ENCODE measurements at places on chromosomes 12 and 14.
A peak's percentile ranks its signal among the peaks of the same experiment; 100 is the strongest.

- DNase-seq: peak; percentile 31
Observed at GRCh38 chr12:51590347-51591015, 552 bp upstream of the SCN8A start.

DNA sequence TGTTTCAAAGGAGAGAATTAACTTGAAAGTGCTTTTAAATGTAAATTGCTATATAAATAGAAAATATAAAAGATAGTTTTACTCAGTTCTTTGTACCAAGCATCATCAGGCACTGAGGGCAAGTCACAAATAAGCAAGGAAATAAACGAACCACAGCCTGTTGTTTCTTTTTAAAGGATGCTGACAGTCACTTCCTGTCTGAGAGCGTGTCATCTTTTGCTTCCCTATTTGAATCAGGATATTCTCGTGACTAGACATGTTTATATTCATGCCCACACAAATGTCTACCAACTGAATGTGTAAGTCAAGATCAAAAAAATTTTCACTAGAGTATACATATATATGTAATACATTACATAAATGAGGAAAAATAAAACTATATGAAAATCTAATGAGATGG is 31.4 kb upstream of the SLC2A13 start:
- no peak for DNase-seq

DNA sequence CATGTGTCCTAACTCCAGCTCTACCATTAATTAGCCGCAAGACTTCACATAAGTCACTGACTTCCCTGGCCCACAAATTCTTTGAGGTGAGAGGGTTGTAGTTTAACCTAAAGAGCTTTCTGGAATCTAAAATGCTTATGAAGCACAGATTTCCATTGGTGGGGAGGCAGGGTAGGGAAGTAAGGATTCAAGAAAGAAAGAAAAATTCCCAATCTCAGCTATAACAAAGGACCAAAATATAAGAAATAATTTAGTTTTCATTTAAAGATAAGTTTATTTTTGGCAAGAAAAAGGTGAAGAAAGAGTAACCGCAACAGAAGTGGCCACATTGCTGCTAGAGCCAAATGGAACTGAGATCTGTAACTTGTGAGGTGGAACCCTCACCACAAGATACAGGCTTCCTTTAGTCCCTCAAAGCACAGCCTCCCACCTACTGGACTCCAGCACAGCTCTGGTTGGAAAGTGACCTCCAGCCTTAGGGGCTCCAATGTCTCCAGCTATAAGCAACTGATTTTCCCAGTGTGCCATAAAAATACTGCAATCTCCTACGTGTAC is 23.6 kb downstream of the DAD1 start:
- DNase-seq: no peak

- no peak for DNase-seq
Observed at GRCh38 chr14:21267431-21267845, 1.8 kb downstream of the HNRNPC start.

DNA sequence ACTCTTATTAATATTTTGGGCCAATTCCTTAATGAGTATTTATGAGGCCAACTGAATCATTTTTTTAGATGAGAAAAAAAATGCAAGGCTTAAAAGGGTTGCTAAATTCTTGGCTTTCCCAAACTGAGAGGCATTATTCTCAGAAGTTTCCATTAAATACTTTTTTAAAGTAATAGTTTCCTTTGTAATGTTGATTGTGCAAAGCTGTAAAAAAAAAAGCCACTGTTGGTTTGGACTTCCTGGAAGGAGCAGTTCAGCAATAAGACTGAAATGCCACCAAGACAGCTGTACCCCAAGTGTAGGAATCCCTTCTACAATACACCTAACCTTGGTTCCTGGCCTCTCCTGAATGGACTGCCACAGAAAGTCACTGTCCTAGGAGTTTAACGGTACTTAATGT is 231.3 kb downstream of the MON2 start:
- no peak for DNase-seq

DNA sequence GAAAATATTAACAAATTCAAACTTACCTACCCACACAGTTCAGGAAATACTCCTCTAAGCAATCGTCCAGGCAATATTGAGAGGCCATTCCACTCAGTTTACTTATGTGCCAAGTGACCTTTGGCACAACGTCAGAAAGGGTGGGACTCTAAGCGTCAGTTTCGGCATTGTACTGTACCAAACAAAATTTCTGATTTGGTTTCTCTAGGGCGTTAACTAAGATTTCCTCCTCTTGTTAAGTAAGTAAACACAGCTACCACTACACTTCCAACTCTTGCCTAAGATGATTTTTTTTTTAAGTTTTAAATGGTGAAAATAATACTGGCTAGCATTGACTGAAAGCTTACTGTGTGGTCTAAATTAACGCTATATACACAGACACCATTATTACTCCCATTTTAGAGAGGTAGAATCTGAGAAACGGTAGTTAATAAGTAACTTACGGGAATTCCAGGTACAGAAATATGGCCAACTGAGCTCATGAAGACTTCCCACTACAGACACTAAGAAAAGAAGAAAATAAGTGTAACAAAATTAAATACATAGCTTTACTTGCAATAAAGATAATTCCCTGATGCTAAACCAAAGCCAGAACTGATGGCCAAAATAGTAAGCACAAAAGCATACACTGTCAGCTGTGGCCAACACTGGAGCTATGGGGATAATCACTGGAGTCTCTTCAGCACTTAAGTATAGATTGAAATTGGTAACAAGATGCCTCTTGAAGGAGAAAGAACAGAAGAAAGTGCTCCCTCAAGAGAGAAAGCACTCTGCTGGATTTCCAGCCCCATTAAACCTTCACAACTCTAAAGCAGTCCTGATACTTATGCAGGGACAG is 76.1 kb downstream of the EPS8 start:
- no peak for DNase-seq

DNA sequence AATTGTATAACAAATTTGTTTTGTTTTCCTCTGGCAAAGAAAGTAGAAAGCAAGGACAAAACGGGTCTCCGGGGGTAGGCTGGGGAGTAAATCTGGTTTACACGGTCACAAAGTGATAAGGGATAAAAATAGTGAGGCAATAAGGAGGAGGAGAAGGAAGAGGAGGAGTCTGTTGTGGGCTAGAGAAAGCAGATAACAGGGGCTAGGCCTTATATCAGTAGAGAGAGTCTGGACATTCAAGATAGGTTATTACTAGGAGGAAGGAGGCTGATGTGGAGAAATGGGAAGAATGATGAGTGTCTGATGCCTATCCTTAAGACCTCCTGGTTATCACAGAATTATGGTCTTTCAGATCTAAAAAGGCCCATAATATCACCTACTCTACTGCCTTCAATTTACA is 83.2 kb upstream of the SSTR1 start:
- no peak for DNase-seq

DNA sequence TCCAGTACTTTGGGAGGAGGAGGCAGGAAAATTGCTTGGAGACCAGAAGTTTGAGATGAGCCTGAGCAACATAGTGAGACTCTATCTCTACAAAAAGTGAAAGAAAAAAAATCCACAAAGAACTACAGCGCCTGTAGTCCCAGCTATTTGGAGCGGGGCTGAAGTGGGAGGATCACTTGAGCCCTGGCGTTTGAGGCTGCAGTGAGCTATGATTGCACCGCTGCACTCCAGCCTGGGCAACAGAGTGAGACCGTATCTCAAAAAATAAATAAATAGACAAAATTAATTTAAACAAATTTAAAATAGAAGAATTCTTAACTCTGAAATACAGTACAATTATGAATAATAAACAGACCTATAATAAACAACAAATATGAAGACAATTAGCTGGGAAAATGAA is 40.9 kb downstream of the ATL1 start:
- DNase-seq: no peak

DNA sequence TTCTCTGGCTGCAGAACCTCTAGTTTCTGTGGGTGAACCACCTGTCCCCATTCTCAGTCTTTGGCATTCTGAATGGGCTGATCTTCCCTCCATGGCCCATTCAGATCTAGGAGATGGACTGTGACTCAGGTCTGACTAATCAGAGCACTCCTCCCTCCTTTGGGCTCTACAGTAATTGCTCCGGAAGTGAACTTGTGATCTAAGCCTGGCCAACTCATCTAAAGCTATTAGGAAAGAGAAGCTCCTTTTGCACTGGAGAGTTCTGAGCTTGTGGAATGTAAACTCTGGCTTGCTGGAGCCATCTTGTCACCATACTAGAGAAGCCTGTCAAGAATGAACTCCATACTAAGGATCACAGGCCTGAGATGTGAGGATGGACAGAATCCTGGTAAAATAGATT is 168.2 kb downstream of the SUDS3 start:
- DNase-seq: no peak

DNA sequence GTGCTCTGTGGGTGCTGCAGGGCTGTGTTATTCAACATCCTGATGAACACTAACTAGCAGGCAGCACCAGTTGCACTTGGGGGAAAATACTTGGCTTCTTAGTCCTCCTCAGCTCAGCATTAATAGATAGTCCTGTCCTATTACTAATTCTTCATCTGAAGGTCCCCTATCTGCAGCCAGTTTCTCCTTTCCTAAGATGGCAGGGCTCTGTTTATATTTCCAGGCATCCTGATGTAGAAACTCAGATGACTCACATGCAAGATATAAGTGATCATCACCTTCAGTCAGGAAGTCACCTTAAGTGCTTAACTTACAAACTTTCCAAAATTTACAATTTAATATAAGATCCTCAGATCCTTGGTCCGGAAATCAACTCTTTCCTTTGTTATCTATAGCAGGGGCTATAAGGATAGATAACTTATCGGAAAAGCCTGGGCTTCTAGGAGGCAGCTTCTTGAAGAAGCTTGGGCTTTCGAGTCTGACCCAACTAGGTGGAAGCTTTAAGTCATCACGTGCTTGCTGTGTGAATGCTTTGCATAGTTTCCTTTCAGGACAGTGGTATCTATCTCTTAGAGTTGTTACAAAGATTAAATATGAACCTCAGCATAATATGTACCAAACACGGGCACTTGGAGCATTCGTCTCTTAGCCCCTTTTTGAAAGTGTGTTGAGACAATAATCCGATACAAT is 181.0 kb upstream of the GRIP1 start:
- no peak for DNase-seq

DNA sequence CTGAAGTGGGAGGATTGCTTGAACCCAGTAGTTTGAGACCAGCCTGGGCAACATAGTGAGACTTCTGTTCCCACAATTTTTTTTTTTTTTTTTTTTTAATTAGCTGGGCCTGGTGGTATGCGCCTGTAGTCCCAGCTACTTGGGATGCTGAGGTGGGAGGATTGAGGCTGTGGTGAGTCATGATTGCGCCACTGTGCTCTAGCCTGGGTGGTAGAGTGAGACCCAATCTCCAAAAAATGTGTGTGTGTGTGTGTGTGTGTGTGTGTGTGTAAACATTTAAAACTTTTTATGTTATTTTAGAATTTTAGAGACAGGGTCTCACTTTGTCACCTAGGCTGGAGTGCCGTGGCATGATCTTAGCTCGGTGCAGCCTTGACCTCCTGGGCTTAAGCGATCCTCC is 6.8 kb downstream of the PPP1R36 start:
- DNase-seq: no peak

DNA sequence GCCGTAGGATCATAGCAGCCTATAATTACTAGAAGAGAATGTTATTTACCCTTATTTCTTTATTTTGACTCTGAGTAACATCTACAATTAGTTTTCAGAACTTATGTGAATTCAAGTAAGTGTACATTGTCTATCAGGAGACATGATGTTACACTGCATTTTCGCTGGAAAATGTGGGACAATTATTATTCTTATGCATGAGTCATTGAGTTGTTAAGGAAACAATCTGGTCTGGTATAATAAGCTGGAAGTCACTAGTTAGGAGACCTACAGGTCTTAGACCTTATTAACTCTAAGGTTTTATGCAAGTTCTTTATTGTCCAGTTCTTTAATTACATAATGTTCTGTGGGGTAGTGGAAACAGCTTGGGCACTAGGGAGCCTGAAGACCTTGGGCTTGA is 5.8 kb downstream of the KTN1 start:
- DNase-seq: no peak

- DNase-seq: no peak
Observed at GRCh38 chr14:96250485-96250884, 5.5 kb upstream of the BDKRB1 start.

GRCh38 chr14:38065106-38065762 is 142.5 kb upstream of the SSTR1 start:
- peak; percentile 4 for DNase-seq

- no peak for DNase-seq
Observed at GRCh38 chr14:102659797-102660196, 67.3 kb downstream of the RCOR1 start.

DNA sequence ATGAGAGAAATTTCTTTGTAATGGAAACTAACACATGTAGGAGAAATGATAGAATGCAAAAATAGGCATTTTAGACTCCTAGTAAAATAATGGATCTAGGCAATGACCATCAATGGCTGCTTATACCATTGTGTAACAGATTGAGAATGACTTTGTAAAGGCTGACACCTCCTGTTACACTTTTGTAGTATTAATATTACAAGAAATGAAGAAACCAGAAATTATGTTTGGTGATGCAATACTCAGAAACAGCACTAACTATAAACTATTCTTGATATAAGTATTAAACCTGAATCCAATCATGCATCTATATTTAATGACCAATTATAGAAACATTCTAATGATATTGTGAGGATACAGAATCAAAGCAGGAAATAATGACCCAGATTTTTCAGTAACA is 108.5 kb upstream of the CNTN1 start:
- no peak for DNase-seq

- no peak for DNase-seq
Observed at GRCh38 chr12:69896653-69897381, 71.8 kb downstream of the MYRFL start.

- no peak for DNase-seq
Observed at GRCh38 chr14:77105145-77105939, 7.3 kb downstream of the CIPC start.

Measured in stimulated activated CD4-positive, alpha-beta T cell treated with anti-CD3 and anti-CD28 coated beads, Interleukin-1b, Interleukin-23, amount 100 ng/mL, for 1 hour (primary cell).